LNCaP clone FGC (cell line): ENCODE measurements at places on chromosomes 1 and 21.

- DNase-seq, result no peak
Observed at GRCh38 chr1:174448974-174449373, 1.2 kb downstream of the GPR52 start.

DNA sequence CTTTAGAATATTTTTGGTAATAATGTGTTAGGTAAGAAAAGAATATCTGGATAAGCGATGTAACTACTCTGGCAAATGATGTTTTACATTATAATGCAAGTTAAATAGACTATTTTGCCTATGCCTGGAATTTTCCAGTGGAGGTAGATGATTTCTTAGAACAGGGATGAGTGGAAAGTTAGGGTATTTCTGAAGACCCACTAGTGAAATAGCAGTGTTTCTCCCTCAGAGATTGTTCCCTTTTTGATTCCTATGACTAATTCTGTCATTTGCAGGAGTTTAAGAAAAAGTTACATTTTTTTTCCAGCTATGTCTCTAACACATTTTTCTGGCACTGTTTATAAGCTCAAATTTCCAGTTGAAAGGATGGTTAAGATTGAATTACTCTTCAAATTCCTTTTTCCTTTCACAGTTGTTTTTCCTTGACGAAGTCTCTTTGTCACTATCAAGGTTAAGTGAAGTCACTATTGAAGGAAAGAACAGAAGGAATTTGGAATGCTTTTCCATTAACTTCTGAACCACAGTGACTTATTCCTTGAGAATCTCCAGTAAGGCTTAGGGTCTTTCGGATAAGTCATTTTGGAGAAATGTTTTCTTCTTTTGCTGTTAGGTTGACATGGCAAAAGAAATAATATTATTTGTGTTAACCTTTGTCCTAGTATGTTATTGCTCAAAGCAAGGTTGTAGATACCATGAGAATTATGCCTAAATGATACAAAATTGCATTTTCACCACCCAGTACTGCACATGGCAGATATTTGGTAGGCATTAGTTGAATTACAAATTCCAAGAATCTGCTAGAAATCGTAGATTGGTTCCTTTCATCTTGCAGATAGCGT is 42.9 kb upstream of the ZNF326 start:
- DNase-seq, result no peak

GRCh38 chr1:22450351-22451021 is 1.2 kb upstream of the ZBTB40 start:
- DNase-seq, result no peak

- DNase-seq, result peak; percentile 31
Observed at GRCh38 chr1:172002725-172003345, 161.5 kb downstream of the DNM3 start.

DNA sequence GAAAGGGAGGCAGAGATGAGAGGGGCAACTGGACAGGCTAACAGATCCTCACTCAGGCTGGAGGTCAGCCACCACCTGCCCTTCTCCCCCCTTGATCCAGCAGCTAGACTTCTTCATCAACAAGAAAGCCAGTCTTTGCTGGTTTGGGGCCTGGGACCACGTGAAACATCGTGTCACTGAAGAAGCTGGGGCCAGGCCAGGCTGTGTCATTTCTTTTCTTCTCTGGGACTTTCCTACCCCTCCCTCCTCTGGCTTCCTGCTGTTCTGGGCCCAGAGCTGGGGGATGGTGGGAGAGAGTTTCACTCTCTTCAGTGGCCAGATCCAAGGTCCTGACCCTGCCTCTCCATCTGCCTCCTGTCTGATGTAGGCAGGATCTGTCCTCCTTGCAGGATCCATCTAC is 18.1 kb upstream of the SLC26A9 start:
- DNase-seq, result no peak

DNA sequence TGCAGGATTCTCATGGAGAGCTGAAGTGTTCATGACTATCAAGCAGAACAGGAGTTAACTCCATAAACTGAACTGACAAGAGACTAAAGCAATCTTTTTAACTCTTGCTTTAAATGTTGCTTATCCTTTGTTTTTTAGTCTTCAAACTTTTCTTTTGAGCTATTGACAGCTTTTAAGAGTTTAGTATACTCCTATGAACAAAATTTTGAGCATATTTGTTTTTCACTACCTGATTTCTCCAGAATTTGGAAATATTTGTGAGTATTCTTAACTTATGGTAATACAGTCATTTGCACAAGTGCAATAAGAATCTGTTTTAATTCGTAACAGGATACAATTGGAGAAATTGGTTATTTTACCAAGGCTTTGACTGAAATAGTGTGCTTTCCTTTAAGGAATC is 7.2 kb downstream of the DNAI4 start:
- DNase-seq, result no peak

- no peak for DNase-seq
Observed at GRCh38 chr1:19346026-19346425, 33.9 kb downstream of the SLC66A1 start.

GRCh38 chr1:82086739-82087138 is 286.0 kb downstream of the ADGRL2 start:
- DNase-seq, result no peak

DNA sequence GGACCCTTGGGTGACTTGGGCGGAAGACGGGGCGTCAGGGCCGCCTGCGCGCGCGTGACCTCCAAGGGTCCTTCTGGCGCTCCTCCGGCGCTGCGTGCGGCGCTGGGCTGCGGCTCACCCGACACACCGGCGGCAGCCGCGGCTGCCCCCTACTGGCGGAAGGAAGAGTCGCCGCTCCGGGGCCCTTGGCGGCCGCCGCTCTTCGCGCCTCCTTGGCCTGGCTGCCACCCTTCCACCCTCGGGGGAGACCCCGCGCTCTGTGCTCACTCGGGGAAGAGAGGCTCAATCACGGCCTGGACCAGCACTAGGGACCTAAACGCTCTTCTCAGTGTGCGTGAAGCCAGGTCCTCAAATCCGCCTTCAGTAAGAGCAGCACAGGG is 89.7 kb downstream of the DMRTA2 start:
- DNase-seq, result no peak

DNA sequence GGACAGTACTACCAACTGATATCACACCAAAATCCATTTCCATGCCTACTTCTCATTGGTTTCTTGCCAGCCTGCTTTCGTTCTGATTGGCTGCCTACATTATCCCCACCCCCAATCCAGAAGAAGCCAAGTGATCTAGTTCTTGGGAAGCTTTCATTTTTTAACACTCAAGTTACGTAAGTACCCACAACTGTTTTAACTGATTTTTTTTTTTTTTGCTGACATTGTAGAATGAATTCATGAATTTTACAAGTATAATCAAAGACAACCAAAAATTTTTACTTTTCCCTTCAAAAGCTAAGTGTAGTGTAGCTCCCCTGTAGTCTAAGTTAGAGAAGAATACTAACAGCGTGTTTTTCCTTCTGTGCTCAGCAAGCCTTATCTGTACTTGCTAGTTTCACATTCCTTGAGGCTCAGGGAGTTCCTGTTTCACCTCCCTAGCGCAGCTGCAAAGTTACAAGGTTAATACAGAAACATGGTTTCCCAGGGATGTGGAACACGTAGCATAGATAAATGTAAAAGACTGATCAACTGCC is at the start of gene SLC9C2:
Gene SLC9C2, minus strand, starts transcription at position 17 of the 536 bp plus-strand sequence. CDS start 1,296 bp downstream, outside the sequence.
- DNase-seq, result no peak

- DNase-seq, result peak; percentile 14
Observed at GRCh38 chr1:84103197-84103992, 40.7 kb upstream of the PRKACB start.

- no peak for DNase-seq
Observed at GRCh38 chr1:203544485-203544884, 50.5 kb downstream of the OPTC start.

DNA sequence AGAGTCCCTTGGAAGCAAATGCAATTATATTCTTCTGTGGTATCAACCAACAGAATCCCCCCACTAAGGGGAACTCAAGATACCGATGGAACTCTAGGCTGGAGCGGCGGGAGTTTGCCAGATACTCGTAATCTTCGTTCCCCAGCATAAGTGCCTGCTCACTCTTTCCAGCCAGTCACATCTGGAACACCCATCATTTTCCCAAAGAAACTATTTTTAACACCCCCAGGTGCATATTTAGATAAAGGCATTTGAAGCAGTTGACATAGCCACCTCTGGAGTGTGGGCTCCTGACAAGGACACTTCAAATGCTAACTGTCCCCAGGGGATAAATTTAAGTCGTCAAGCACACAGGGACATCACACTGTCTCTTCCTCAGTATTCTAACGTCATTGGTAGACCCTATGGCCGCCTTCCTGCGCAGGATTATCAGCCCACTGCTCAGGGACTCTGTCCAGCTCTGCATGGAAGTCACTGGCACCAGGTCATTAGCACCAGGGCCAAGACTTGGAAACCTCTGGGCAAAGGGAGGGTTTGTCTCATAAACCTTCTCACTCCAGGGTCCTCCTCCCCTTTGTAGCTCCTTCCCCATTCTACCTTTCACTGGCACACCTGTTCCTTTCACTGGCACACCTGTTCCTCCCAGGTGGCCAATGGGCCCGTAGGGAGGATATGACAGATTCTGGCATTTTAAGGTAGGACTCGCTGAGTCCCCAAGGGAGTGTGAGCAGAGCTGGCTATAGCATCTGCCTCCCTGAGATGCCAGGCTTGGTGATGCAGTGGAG is 48.8 kb downstream of the H3-3A start:
- DNase-seq, result no peak

GRCh38 chr1:184028854-184029623 is 8.5 kb downstream of the COLGALT2 start:
- no peak for DNase-seq

DNA sequence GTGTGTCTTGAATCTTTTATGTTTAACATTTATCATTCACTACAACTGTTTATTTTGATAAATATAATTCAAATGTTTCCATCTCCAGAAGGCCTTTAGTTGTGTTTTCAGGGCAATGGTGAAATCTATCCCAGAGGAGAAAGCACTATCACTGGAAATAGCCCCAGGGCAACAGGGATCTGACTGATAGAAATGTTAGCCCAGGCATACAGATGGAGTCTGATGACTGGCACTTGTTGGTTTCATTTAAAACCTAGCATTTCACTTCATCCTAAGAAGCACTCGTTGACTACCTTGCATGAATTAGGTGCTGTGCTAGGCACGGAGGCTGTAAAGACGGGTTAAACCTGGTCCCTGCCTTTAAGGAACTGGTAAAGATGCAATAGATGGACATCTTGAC is 103.1 kb downstream of the C1orf21 start:
- DNase-seq, result no peak

DNA sequence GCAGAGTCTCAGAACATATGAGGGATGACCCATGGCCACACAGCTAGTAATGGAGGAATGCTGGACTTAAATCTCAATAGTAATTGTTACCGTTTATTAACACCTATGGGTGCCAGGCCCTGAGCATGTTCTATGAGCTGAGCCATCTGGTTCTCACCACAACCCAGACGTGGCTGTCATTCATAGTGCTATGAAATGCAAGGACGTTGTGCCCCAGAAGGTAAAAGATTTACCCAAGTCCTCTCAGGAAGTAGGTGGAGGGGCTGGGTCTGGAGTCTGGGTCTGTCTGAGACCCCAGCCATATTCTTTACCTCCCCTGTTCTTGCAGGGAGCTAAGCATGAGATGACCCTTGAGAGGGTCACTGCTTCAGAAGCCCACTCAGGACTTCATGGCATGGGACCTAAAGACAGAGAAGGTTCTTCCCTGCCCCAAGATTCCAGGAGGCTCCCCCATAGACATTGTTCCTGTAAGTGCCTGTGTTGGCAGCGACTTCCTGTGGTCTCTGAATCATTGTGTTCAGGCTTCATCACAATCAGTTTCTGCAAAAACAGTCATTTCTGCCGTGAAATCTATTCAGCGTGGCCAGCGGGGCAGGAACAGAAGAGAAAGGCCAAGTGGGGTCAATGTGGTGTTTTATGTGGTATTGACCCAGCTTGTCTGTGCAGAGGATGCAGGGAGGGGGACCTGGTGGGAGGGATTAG is 475.4 kb downstream of the PTPRU start:
- DNase-seq, result no peak

DNA sequence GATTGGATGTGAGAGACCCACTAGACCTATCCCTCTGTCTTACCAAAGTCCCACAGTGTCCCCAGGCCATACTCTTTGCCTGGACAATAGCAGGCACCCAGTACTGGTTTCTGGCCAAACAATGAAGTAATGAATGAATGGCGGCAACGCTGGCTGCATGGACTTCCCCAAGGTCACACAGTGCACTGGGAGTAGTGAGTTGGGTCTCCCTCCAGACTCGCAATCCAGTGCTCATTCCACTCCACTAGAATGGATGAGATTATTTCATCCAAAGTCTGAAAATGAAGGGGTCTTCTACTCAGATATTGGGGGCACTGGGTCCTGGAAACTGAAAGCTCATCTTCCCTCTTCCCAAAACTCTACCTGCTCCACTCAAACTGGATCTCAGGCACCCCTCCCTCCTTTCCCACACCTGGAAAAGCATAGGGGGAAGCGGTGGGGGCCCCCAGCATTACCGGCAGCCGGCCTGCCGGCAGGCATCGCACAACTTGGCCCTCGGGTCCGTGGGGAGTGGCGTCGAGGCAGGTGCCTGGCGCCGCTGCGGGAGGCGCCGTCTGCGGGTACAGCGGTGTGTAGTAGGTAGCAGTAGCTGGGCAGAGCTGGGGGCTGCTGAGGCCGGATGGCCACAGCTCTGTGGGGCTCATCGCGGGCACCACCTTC is 816 bp downstream of the E2F2 start:
- no peak for DNase-seq

DNA sequence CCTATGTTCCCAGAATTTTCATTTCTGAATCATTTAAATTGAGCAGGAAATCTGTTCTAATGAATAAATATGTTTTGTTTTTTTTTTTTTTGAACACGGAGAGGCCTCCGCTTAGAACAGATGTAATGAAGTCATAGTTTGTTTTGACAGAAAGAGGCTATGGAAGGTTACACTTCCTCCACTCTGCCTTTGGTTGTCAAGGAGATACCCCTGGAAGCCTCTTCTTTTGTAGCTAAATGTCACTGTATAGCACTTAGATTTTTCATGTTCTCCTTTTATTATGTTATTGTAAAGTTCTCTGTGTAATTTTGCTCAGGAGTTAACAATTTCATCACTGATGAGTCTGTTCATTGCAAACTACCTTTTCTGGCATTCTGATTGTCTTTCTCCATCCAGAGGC is 22.7 kb upstream of the GNG12 start:
- no peak for DNase-seq

DNA sequence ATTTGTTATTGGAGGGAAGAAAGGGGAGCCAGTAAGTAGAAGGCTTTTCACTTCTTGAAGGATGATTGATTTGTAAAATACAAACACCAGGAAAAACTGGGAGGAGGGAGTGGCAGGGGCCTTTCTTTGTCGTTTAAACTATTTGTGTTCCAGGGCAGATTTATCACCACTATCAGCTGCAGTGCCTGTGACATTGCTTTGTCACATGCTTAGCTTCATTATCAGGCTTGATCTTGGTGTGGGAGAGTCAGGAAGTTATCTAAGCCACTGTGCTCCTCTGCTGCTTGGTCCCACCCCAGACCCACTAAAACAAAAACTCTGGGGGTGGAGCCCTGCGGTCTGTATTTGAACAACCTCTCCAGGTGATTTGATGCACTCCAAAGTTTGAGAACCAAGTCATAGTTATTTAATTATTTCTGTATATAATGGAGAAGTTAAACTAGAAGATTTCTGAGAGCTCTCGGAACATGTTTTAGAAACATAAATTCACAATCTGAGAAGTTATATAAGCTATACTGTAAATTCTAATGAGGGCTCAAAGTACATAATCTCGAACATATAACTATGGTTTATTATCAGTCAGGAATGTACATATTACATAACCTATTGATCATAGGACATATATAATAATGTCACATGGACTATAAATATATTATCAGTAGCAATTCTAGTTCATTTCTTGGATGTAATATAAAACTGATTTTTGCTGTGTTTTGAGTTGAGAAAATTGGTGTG is 87.9 kb downstream of the CDC14A start:
- no peak for DNase-seq
